ENCODE measurements at places on chromosomes 4 and X. TPM values are rescaled to one million over a fixed set of nuclear protein-coding genes. Genes with fewer than 3 reads are reported as not detected.

The SLC25A4 gene
- 24.3 TPM for total RNA-seq

The SLC16A2 gene
- total RNA-seq: 12.3 TPM

The ELOVL6 gene
- total RNA-seq: 7.5 TPM

The HDX gene
- 10.2 TPM for total RNA-seq

The NR0B1 gene
- total RNA-seq: not detected

The APLN gene
- total RNA-seq: not detected

The SAT1 gene
- total RNA-seq: 638 TPM

The PPBP gene
- not detected for total RNA-seq

All from tibial nerve (tissue), 4 donors.